ENCODE measurements at places on chromosomes 3 and 15.

DNA sequence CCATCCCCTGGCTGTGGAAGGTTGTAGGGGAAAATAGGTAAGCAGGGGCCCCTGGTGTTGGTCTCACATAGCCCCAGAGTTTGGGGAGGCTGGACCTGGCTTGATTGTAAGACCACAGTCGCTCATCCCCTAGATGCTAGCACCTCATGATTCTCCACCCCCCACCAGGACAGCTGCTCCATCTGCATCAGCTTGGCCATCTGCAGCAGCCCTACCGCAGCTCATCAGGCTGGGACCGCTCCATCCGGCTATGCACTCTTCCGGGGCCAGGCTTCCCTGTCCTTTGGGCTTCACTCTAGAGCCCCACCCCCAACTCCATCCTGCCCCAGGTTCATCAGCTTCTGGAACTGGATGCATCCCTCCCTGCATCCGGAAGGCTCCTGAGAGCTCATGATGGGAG, 12.6 kb downstream of the SCN5A start:
- DNase-seq, result no peak

DNA sequence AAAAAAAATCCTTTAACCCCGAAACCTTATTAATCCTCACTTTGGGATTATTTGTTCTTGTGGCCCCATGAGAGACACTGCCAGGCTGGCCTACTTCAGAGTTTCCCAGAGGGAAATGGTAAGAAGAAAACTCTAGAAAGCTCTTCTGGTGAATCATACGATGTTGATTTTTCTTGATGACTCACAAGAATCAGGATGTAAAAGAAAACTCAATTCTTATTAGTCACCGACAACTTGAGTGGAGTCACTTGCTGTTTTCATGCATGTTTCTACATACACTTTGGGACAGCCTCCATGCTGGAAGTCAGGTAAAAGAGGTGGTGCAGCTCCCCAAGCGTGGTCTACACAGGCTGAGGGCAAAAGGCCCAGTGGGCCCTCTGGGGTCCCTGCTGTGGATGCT, 42.8 kb downstream of the MYO5C start:
- peak; percentile 80 for DNase-seq

DNA sequence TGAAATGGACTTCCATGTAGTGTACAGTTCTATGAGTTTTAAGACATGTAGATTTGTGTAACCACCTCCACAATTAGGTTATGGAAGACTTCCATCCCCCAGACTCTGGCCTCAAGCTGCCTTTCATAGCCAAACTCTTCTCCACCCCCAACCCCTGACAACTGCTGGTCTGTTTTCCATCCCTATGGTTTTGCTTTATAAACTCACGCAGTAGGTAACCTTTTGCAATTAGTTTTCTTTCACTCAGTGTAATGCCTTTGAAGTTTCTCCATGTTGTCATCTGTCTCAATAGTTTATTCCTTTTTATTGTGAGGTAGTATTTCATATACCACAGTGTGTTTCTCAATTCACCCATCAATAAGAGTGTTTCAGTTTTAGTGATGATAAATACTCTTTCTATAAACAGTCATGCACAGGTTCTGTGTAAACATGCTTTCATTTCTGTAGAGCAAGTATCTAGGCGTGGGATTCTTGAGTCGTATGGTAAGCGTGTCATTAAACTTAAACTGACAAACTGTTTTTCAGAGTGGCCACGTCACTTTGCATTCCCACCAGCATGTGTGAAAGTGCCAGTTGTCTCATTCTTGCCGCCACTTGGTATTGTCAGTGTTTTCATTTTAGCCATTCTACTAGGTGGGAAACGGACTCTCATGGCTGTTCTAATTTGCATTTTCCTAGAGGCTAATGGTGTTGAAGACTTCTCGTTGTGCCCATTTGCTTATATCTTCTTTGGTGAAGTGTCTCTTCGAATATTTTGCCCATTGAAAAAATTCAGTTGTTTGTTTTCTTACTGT, 47.3 kb upstream of the ALDH1A3 start:
- DNase-seq, result no peak

DNA sequence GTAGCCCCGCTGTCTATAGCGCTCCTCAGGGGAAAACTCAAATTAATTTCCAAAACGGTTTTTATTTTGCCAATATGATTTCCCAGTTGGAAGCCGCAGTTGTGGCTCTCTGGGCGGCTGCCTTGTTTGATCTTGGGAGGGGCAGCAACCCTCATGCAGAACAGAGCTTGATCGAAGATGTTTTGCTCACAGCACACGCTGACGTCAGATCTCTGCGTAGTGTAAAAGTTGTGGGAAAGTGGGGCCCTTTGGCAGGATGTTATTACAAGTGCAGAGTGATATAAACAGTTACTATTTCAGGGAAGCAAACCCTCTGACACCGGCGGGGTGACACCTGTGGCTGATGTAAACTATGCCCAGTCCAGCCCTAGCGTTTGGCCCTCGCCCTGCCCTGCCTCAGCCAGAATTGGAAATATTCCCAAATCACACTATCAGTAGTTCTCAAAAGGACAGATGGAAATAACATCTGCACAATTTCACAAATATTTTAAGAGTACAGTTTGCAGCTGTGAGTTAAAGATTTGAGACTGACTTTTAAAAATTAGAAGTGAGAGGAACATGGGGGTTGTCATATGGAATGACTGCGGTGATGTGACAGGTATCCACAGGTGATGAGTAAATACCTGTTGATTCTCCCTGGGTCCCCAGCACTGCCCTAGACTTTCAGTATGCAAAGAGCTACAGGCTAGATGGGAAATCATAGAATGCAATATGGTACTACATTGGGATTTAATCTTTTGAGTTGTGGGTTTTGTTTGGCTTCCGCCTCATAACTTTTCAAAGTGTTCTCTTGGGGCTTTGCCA, 1.7 kb downstream of the SYNM start:
- DNase-seq, result no peak

GRCh38 chr3:151644986-151645385, 88.7 kb upstream of the AADACL2 start:
- DNase-seq, result no peak

GRCh38 chr3:66490214-66490613, 10.6 kb downstream of the LRIG1 start:
- no peak for DNase-seq

GRCh38 chr15:34879107-34879506, 83.8 kb upstream of the ACTC1 start:
- no peak for DNase-seq

- no peak for DNase-seq
Measured at GRCh38 chr3:64890006-64890405, 202.2 kb upstream of the ADAMTS9 start.

DNA sequence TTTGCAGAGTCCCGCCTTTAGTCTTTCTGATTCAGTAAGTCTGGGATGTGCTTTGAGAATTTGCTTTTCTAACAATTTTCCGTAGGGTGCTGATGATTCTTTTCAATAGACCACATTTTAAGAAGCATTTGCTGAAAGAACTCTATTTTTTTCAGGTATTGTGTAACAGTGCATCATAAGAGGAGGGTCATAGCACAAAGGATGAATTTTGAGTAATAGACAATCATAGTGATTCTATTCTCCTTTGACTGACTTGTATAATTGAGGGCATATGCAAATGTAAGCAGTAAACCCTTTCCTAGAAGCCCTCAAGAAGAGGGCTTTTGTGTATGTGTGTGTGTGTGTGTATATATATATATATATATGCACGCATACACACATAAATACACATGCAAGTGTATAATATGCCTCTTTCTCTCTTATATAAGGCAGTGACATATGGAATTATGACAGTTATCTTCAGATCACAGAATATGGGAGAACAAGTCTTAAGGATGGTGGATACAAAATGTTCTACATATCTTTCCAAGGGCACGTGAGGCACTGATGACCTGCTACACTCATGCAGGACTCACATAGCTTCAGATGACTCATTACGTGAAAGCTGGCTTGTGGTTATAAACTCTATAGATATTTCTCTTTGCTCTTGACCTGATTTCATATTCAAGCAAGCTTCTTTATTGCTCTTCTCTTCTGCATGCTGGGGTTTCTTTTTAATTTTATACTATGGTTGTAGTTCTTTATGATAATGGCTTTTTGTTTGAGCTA, 6.5 kb upstream of the PLSCR1 start:
- DNase-seq, result peak; percentile 76

DNA sequence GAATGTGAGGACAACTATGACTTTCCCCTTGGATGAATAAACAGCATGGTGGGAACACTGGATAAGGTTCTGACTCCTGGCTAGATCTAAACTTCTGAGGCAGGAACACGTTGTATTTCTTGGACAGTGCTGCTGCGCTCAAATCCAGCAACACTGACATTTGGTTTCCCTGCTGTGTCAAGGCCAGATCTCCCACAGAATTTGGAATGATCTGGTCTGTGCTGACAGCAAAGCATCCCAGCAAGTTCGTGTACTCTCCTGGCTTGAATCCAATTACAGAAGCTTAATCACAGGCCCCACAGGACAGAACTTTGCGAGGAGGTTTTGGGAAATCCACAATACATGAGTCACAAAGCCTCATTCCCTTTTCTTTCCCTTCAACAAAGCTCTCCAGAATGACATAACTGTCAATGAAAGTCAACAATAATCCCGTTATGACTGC, 92.5 kb downstream of the ADAMTS9 start:
- DNase-seq, result no peak

DNA sequence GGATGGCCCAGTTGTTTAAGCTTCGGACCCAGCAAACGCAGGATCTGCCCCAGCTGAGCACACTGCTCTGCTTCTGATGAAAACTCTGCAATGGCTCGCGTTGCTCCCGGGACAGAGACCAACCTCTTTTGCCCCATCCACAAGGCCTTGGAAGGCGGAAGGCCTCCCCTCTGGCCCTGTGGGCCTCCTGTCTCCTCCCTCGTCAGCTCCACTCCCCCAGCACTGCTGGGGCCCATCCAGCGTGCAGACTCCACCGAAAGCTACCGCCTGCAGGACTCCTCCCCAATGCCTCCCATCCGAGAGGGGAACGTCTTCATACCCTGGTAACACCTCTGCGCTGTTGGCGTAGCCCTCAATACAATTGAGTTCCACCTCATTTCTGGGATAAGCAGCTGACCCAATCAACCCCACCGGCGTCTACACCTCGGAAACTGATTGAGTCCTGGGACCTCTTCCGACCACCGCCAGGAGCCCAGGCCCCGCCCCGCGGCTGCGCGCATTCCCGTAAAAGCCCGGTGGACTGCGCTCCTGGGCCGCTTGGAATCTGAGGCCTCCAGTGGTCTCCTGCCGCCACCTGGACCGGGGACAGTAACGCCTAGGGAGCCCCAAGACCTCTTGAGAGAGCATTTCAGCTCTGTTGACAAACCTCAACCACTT, at the start of gene PRR23E:
Gene PRR23E (plus strand): TSS at position 556 of the 657 bp plus-strand sequence. CDS start 3,555 bp downstream, outside the sequence.
- DNase-seq, result no peak

- no peak for DNase-seq
Measured at GRCh38 chr3:156803952-156804741, 22.0 kb upstream of the LEKR1 start.

- DNase-seq, result peak; percentile 15
Measured at GRCh38 chr3:132756108-132756650, 34.0 kb upstream of the NPHP3 start.

All from suppressor macrophage treated with lipopolysaccharide for 1 hour (primary cell).